CD4-positive, alpha-beta T cell treated with Interleukin-15 for 1 hour (primary cell): ENCODE measurements at places on chromosomes 12 and 14.

DNA sequence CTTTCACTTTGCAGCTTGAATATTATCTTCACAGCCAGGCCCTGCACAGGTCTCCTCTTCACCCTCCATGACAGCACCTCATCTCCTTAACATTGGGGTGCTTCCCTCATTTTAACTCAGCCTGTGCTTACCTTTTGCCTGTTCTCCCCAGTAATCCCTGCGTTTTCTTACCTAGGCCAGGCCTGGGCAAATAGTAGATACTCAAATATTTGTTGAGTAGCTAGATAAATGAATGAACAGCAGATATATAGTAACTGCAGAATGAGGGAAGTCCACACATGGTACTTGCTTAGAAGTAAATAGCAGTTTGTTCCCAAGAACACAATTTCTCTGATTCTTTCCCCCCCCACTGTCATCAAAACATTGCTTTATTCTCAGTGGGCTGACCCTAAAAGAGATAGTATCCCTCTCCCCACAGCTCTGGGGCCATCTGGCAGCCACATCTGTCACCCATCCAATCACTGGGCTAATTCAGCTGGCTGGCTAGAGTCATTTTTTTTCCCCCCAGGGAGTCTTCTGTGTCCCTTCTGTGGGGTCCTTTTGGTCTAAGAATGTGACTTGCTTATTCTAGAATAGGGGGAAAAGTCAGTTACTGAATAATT, 43.2 kb downstream of the APPL2 start:
- no peak for DNase-seq

DNA sequence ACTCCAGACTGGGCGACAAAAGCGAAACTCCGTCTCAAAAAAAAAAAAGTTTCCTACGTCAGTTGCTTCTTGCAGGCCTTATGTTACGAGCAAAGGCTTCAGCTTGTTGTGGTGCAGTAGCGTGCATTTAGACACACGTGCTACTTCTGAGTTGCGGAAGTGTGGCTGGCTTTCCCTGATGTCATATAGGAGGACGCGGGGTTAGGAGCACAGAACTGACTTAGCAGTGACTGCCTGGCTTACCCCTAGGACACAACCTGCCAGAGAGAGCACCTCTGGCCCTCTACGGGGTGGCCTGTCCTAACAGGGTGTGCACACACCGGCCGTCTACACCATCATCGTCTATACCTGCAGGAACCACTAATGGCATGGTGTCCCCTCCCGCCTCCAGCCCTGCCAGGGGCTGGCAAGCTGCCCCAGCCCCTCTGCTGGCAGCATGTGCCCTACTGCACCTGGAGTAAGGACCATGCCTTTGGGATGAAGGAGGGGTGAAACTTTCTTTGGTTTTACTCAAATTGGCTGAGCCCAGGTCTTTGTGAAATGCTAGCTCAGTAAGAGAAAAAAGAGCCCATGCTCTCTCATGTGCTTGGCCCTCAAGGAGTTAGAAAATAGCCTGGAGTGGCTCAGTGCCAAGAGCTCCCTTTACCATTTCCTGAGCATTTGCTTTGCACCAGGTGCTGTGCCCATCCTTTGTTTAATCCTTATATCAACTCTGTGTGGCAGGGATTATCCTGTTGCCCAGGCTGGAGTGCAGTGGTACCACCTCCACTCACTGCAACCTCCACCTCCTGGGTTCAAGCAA, 1.7 kb upstream of the GPR68 start:
- peak; percentile 88 for DNase-seq

GRCh38 chr12:98053202-98053601, 462.2 kb upstream of the TMPO start:
- no peak for DNase-seq

GRCh38 chr14:55120571-55121495, 8.2 kb upstream of the LGALS3 start:
- peak; percentile 28 for DNase-seq

DNA sequence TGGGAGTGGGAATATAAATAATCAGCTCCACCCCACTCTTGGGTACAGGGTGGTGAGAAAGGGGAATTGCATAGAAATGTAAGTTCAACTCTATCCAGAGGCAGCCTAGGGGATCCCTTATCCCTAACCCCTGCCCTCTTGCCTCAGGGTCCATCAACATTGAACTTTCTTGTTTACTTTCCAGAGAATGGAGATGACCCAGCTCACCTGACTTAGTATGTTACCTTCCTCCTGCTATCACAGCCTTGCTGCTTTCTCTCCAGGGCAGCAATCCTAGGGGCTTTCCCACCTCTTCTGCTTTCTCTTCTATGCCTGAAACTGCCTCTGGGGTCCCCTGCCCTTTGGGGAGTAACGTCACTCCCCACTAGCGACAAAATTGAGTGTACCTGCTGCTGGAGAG, 2.7 kb downstream of the LRP1 start:
- DNase-seq = no peak

- DNase-seq = no peak
Observed at GRCh38 chr14:31947076-31947475, 130.0 kb upstream of the ARHGAP5 start.

- DNase-seq = peak; percentile 17
Observed at GRCh38 chr12:89762498-89763170, 54.0 kb upstream of the ATP2B1 start.

- DNase-seq = no peak
Observed at GRCh38 chr12:42187799-42188198, 43.1 kb upstream of the GXYLT1 start.
